ENCODE measurements at places on chromosomes 7 and 10.

GRCh38 chr10:26198119-26198518 is 18.5 kb upstream of the GAD2 start:
- DNase-seq = no peak

- no peak for DNase-seq
Observed at GRCh38 chr7:142808802-142809583, 38.2 kb downstream of the PRSS2 start.

- no peak for DNase-seq
Observed at GRCh38 chr7:108413782-108414492, 42.3 kb downstream of the NRCAM start.

DNA sequence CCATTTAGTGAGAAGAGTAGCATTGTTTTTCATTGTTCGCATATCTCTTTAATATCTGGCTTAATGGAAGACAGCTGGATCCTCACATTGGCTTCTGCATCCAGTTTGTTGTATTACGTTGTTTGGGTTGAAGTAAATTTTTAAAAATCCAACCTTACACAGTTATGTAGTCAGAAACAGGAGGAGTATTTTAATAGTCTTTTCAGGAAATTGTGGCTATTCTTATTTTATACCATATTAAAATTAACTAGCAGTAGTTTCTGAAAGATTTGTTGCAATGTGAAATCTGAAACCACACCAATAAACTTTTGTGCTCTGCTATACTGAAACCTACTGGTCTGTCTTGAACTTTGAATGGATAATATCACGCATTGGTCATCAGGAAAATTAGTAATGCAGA is 27.9 kb downstream of the MYPN start:
- DNase-seq = no peak

DNA sequence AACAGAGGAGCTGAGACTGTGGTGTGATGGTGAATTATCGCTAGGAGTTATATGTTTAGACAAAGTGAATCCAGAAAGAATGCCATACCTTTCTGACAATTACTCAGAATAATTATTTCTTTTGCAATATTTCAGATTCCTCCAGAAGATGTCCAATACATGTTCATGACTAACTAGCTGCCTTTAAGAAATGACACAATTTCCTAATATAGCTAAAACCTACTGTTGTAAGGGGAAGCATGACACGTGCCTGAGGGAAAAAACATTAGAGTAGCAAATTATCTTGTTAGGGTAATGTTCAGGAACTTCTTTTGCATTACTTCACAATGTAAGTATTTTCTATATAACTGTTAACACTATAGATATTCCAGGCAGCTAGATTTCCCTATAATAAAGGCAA is 150.3 kb downstream of the COL28A1 start:
- no peak for DNase-seq

DNA sequence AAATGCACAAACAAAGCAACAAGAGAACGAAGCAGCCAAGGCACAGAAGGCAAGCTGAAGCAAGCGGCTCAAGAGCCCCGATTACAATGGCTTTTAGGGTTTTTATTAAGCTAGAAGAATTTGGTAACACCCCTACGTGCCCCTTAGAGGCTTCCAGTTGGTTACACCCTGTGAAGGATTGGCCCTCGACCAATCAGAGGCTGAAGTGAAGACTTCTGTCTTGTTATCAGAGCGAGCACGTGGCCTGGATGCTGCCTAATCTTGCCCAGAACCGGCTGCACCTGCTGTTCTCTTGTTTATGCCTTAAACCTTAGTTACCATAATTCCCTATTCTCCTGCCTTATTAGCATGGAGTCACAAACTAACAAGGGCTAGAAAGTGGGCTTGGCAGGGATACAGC is 21.4 kb downstream of the KCNK18 start:
- no peak for DNase-seq

DNA sequence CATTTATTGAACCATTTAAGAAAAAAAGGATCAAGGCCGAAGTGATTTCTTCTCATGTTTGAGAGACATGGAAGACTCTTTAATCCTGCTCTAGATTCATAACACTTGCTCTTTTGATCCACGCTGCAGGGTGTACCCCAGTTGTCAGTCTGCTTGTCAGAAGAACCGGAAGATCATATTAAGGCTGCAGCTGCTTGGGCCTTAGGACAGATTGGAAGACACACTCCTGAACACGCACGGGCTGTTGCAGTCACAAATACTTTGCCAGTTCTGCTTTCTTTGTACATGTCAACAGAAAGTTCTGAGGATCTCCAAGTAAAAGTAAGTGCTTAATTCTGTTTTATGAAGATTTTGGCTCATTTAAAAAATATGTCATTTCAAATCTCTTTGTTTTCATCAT is 46.3 kb downstream of the SPAG6 start:
- DNase-seq = no peak

GRCh38 chr7:2729031-2729892 is 41.3 kb downstream of the AMZ1 start:
- no peak for DNase-seq

GRCh38 chr7:150778014-150778737 is 22.0 kb downstream of the TMEM176B start:
- DNase-seq = no peak

- no peak for DNase-seq
Observed at GRCh38 chr7:1638215-1638661, 31.8 kb upstream of the ELFN1 start.

- DNase-seq = no peak
Observed at GRCh38 chr7:98995111-98995510, 116.8 kb downstream of the TRRAP start.

DNA sequence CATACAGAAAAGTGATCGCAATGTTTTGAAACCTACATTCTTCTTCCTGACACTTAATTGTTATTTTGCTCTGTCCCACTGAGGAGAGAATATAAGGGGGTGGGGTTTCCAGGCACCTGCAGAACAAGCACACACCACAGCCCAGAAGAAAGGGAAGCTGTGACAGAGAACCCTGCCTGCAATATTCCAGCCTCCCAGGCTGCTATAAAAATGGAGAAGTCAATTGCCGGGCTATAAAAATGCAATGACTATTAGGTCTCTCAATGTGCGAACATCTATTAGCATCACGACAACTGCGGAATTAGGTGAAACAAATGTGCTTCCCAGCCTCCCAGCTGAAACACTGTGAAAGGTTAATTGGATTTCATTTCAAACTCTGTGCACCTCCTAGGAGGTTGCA is 145.3 kb upstream of the FRMD4A start:
- no peak for DNase-seq

DNA sequence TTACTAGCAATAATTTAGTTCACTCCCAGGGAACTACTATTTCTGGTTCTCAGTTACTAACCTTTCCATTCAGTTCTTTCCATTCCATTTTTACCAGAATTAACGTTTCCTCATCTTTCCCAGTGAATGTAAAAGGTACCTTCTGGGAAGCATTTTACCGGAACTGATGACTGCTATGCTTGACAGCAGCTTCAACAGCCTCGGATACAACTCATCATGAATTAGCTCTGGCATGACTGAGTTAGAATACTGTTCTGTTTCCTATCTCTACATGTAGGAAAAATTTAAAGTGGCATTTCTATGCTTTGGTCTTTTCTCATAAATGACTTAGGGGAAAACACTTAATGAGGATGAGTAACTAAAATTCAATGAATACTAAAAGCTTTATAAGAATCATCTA is 18.6 kb downstream of the TAS2R41 start:
- DNase-seq = no peak

DNA sequence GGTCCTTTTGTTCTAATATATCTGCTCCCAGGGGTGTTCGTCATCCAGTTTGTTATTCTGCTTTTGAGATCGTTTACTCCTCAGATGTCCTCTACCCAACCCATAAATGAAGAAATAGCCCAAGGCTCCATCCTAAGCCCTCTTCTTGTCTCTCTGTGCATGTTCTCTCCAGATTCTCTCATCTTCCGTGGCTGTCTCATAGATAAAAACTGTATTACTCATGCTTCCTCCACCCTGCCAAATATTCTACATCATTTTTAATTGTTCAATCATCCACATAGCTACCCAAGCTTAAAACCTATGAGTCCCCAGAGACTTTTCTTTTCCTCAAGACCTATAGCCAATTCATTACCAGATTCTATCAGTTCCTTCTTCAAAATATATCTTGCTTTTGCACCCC is 44.9 kb downstream of the CAV1 start:
- DNase-seq = no peak

DNA sequence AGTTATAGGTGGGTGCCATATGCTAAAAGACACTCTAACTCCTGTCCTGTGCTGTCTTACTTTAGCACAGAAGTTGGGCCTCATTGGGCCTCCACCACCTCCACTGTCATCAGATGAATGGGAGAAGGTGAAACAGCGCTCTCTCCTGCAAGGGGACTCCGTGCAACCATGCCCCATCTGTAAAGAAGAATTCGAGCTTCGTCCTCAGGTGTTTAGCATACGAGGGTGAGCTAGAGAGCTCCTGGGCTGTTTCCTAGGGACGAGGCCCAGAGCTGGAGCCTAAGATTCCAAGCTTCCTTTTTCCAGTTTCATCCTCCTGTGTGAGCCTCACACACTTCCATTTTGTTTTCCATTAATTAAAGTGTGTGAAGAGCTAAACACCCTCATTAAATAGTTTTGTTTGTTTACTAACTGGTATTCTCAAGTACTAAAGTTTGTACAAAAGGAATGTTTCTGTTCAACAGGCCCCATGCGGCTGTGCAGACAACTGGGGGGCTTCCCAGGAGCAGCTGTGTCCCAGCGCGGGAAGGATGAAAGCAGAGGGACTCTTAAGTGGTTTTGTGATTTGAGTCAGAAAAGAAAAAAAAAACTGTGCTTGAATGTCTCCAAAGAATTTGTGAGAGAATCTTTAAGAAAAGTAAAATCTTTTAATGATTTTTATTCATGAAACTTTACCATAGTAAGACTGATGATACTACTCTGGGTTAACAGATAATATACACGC is 14.1 kb downstream of the RNF32 start:
- no peak for DNase-seq

DNA sequence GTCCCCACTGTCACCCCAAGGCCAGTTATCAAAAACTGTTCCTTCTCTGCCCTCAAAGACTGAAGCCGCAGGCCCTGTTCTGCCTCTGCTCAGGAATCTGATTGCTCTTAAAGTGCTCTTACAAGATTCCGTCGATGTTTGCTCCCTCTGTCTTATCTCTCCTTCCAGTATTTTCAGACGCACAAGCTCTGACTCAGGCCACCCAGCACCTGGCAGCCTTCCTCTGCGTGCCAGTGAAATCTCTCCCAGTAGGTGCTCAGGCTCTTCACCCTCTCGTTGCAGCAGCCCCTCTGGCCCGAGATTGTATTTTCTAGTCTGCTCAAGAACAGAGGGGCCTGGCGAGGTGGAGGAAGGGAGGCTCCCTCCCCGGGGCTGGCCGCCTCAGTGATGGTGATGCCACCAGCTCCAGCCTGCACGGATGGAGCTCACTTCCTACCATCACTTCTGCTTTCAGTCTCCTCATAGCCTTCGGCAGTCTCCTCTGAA is 276.2 kb downstream of the USP6NL start:
- DNase-seq = no peak

DNA sequence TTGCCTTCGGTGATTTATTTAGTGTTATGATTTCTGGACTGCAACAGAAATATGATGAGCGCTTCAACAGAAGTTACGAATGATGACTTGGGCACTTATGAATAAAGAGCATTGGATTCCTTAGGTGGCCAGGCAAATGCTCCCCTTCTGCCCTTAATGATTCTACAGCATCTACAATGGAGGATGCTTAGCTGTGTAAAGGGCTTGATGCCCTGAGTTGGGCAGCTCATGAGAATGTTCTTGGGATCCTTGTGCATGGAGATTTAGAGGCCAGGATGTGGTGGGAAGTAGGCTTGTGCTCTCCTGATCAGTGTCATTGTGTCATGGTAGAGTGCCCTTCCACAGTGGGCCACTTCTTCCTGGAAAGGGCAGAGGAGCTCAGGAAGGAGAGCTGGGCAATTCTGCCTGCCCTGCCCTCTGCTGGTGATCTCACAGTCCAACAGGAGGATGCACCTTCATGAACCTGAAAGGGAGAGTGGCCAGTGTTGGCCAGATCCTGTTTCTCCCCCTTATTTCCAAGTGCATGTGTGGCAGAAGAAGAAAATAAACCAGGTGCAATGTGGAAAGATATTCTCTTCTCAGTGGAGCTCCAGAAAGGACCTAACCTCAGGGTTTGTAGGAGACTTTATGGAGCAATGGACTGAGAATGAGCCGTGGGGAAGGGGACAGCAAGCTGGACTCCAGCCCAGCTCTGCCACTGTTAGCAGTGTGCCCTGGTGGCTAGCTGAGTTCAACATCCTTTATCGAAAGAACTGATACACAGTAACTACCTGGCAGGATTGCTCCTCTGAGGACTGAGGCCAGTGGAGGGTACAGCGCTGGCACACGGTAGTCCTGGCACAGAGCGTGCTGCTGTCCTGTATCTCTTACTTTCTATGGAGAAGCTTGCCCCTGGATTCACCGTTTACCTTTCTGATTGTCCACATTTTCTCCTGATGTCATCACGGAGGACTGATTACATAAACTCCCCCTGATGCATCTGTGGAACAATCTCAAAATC is 182.9 kb downstream of the BMPER start:
- no peak for DNase-seq

DNA sequence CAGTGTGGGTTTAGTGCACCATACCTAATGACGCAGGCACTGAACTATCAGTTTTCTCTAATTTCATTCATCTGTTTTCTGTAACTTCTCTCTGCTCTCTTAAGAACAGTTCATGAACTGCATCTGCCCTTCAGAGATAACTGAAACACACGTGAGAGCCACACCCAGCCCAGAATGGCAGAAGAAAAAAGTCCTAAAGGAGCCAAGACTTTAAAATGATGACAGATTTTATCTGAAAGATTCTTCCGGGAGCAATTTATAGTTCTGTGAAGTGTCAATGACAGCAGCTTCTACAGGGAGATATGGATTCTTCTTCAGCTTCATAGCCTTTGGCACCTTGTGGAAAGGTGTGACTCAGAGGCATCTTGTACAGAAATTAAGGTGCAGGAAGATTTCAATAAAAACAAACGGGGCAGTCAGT is 211.5 kb upstream of the SLC26A5 start:
- no peak for DNase-seq

- no peak for DNase-seq
Observed at GRCh38 chr10:45451407-45451806, 77.4 kb downstream of the ALOX5 start.

- DNase-seq = no peak
Observed at GRCh38 chr7:77235276-77235675, 35.7 kb upstream of the FGL2 start.

DNA sequence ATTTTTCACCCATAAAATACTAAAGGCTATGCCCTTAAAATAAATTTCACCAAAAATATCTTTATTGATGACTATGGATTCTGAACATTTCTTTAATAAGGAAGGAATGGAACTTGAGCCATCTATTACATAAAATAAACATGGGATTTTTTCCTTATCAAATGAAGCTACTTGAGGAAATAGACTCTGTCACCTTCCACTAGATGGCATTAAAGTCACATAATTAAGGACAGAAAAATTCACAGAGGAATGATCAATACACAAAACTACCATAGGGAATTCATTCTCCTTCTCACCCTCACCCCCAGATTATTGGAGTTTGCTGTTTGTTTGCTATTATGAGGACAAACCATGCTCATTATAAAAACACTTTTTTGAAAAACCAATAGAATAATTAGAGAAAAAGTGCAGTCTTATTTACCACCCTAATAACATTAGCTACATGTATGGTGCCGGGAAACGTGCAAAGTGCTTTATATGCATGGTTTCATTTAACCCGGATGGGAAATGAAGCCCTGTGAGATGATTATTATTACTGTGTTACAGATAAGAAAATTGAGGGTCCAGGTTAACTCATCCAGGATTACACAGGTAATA is 21.1 kb upstream of the FOXI2 start:
- no peak for DNase-seq
